NCI-H1436 treated with DMSO at 0.1 percent for 48 hours (cell line): ENCODE measurements at places on chromosomes 16 and 17.

GRCh38 chr16:27326738-27327585 lies 13.2 kb downstream of the IL4R start:
- DNase-seq: no peak

GRCh38 chr17:4711661-4712181 lies 1.3 kb downstream of the ARRB2 start:
- no peak for DNase-seq

DNA sequence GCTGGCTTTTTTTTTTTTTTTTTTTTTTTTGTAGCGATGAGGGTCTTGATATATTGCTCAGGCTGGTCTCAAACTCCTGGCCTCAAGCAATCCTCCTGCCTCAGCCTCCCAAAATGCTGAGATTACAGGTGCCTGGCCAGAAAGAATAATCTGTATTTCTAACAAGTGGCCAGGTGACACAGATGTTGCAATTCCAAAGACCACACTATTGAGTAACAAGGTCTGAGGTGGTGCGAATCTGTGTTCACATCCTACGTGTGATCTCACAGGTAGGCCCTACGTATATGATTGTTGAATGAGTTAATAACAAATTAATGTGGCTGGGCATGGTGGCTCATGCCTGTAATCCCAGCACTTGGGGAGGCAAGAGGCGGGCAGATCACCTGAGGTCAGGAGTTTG lies 33.3 kb downstream of the OTOA start:
- no peak for DNase-seq

DNA sequence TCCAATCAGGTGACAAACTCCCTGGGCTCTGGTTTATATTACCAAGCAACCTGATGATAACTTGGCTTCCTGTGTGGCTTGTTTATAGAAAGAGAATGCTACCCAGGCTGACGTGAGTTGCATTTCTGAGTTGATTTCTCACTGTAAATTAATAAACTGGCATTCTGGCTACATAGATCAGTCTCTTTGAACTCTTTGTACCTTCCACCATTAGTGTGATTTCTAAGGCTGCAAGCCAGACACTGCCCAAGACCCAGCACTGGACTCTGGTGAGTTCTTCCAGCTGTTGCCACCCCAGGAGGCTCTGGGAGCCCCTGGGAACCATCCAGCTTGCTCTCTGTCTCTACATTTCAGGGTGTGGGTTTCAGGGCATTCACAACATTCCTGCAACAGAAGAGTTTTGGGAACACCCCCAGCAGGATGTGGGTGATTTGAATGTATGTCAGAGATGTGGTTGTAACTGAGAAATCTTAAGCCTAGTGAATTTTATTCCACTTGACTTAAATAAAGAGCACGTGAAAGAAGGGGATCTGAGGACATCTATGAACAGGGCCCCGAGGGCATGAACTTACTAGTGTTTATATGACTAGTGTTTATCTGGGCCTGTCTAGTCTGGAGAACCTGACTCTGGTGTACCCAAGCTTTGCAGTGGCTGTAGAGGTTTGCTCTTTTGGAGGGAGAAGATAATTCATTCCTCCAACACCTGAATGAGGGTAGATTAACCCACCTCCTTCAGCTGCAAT lies 30.3 kb upstream of the LRRC37A start:
- DNase-seq: peak; percentile 26

- DNase-seq: no peak
These were observed 141.7 kb upstream of the C17orf78 start for GRCh38 chr17:37234106-37234505.

- DNase-seq: no peak
These were observed 29.8 kb upstream of the MYH2 start for GRCh38 chr17:10579270-10579669.

DNA sequence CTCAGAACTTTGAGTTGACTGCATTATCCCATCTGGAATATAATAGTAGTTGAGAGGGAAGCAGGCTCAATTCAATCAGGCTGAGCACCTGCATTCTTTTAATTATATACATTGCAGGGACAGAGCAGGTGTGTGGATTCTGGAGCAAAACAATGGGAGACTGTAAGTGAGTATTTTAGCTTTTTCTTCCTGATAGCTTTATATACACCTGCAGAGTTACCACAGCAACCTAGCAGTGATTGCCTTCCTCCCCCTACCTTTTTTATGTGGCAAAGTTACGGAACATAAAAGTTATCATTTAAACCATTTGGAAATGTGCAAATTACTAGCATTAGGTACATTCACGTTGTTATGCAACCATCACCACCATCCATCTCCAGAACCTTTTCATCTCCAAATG lies 25.4 kb upstream of the RHOT1 start:
- DNase-seq: peak; percentile 73

GRCh38 chr17:72591289-72592241 lies 470.7 kb downstream of the SOX9 start:
- DNase-seq: no peak

GRCh38 chr16:79409978-79410377 lies 190.6 kb downstream of the MAF start:
- DNase-seq: no peak

- DNase-seq: no peak
These were observed 11.7 kb upstream of the CNTNAP4 start for GRCh38 chr16:76265434-76266045.

- no peak for DNase-seq
These were observed 50.8 kb upstream of the MAF start for GRCh38 chr16:79651363-79651762.

GRCh38 chr16:84541999-84542817 lies 37.7 kb upstream of the MEAK7 start:
- no peak for DNase-seq

DNA sequence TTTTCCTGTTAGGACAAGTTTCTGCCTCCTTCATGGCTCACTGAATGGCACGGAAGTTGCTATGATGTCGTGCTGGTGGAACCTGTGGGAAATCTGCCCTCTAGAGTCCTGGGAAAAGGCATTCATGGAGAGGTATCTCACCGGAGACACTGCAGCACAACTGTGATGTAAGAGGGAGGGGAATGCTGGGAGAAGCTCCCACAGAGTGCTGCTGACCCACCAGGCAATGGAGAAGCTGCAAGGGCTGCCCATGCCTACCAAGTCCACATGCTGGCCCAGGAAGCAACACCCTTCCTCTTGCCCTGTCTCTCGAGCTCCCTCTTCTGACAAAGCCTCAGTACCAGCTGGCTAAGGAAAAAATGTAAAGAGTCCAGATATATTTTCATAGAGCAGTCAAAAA lies 45.2 kb upstream of the SLC5A11 start:
- no peak for DNase-seq

GRCh38 chr16:67783353-67783725 lies 23.0 kb downstream of the RANBP10 start:
- DNase-seq: peak; percentile 6

DNA sequence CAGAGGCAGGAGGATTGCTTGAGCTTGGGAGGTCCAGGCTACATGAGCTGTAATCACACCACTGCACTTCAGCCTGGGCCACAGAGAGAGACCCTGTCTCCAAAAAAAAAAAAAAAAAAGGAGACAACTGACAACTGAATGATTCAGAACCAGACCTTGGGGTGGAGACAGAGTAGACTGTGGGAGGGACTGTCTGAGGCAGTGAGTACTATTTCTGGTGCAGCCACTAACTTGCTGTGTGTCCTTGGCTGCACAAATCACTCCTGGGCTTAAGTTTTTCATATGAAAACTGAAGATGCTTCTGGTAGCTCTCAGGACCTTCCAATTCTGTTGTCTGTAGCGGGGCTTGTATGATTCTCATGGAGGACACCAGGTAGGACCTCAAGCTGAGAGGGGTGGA lies 5.8 kb downstream of the ASB16 start:
- no peak for DNase-seq

GRCh38 chr16:56637814-56638750 lies at the start of gene MT1A:
Gene MT1A (plus strand): TSS chr16:56638666. CDS start chr16:56638739, 73 bp downstream.
- DNase-seq: no peak

DNA sequence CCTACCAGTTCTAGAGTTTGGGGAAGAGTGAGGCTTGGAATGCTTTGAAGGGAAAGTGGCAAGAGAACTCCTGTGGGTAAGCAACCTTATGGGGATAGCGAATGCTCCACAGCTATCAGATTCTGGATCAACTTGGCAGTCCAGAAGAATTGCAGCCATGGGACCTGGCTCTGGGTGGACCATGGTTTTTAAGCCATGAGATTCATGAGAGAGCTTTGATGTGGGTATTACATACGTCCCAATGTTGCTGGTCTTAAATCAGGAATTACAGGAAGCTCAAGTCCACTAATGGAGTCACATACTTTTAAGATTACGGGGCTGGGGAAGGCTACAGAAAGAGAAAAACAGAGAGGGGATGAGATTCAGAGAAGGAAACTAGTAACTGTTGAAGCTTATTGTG lies 142.5 kb upstream of the ELAC2 start:
- DNase-seq: no peak

- no peak for DNase-seq
These were observed 658 bp downstream of the RABEP2 start for GRCh38 chr16:28924399-28924761.

DNA sequence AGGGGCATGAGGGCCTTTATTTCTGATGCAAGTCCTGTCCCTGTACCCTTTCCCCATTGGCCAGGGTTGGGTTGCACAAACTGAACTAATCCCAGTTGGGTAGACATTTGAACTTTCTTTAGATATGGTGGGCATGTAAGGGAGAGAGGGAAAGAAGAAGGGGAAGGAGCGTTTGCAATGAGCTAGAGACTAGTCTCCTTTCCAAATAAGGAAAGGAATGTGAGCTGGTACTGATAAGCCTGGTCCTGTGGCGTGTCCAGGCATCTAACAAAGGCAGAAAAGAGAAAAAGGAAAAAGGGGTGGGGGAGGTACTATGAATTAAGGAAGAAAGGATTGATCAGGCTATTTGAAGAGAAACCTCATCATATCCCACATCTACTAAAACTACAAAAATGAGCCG lies 20.3 kb downstream of the CHMP6 start:
- no peak for DNase-seq

- no peak for DNase-seq
These were observed 1.1 kb downstream of the ABCA10 start for GRCh38 chr17:69227541-69227940.

- DNase-seq: no peak
These were observed 244.0 kb downstream of the TMEM114 start for GRCh38 chr16:8346294-8346693.

DNA sequence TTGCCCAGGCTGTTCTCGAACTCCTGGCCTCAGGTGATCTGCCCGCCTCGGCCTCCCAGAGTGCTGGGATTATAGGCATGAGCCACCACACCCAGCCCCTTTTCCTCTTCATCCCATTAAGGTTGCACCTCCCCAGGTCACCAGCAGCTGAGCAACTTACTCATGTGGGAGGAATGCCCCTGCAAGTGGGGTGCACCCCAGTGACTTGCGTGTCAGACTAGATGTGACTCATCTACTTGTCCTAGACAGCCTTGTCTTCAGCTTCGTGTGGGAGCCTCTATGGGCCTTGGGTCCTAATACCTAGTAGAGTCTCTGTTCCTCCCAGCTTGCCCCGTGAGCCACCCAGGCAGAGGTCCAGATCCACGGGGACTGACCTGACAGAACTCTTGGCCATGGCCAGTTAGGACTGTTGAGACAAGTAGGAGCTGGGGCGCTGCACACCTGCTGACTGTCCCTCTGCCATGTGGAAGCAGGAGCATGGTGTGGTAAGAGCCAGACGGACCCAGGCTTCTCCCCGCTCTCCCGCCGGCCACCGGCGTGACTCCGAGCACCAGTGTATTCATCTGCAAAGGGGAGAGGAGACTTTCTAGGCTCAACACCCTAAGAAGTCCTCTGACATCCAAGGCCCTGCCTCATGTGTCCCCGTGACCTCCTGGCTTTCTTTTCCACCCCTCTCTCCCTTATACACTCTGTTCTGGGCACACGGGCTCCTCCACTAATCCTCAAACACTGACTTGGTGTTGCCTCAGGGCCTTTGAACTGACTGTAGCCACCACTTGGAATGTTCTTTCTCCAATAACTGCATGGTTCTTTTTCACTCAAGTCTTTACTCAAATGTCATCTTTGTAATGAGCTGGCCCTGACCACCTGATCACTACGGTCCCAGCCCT lies 11.6 kb upstream of the CBX4 start:
- no peak for DNase-seq

GRCh38 chr16:80827007-80827406 lies 22.6 kb upstream of the CDYL2 start:
- DNase-seq: no peak

DNA sequence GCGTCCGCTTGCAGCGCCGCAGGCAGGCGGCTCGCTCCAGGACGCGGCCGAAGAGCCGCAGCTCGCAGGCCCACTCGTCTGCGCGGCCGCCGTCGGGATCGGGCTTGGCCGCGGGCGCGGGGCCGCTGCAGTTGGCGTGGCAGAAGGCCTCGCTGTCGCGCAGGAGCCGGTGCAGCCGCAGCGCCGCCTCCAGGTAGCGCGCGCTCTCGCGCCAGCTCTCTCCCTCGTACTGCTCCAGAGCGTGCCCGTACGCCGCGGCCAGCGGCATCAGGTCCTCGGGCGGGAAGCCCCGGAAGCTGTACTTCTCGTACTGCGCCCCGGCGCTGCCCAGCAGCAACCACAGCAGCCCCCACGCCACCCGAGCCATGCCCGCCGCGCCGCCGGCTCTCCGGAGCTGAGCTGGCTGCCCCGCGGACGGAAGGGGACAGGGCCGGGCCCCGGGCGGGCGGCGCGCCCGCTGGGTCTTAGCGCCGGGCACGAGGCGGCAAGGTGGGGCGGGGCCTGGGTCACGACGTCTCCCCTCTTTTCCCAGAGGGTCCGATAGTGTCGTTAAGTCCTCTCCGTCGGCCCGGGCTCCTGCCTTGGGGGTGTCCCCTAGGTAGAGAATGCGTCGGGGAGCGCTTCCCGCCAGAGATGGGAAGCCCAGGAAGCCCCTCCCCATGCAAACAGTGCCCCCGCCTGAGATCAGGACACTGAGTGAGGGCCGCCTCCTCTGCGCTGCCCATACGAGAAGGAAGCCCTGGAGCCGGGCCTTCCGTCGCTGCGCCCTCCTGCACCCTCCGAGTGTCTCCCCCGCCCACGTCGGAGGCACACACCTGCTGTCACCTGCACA lies at the start of gene P3H4:
Gene P3H4 (minus strand): TSS at position 401 of the 832 bp plus-strand sequence. CDS start 34 bp downstream, at position 367.
- DNase-seq: peak; percentile 23

DNA sequence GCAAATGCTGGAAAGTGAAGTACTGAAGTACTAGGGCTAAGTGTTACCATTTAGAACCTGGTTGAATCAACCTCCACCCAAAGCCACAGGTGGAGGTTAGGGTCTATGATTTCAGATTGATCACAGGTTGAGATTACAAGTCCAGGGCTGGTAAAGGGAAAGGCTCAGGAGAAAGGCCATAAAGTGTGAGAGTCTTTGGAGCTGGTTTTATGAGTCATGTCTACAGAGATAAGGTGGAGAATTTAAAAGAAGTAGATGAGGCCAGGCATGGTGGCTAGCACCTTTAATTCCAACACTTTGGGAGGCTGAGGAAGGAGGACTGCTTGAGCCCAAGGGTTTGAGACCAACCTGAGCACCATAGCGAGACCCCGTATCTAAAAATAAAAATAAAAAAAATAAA lies 221.7 kb upstream of the CDH11 start:
- DNase-seq: no peak
